Placental epithelial cell (primary cell): ENCODE measurements at places on chromosomes 3 and 15. TPM values are rescaled to one million over a fixed set of nuclear protein-coding genes. Genes with fewer than 3 reads are reported as not detected.

MAP1A gene
- total RNA-seq: 8.6 and 10.6 TPM in 2 replicates

LMOD3 gene
- under 0.01 TPM in 1 of 2 replicates, not detected in the other for total RNA-seq

RTP1 gene
- total RNA-seq: not detected in 2 replicates

SQOR gene
- 1.6 and 3.9 TPM in 2 replicates for total RNA-seq

HCN4 gene
- total RNA-seq: under 0.01 and 0.11 TPM in 2 replicates

CISH gene
- 1.5 and 3.9 TPM in 2 replicates for total RNA-seq

PLSCR2 gene
- not detected in 2 replicates for total RNA-seq

CLEC3B gene
- 1.4 TPM in 1 of 2 replicates, not detected in the other for total RNA-seq

CNTN6 gene
- total RNA-seq: not detected in 2 replicates
